ENCODE measurements at places on chromosomes 7 and 10. TPM values are rescaled to one million over a fixed set of nuclear protein-coding genes. Genes with fewer than 3 reads are reported as not detected.

GRCh38 chr10:121088524-121088923 is 237.4 kb downstream of the WDR11 start:
- no peak overlapping the region for H3K4me3 ChIP-seq
- no peaks in the 10 kb centered on the region for H3K27me3 ChIP-seq

DNA sequence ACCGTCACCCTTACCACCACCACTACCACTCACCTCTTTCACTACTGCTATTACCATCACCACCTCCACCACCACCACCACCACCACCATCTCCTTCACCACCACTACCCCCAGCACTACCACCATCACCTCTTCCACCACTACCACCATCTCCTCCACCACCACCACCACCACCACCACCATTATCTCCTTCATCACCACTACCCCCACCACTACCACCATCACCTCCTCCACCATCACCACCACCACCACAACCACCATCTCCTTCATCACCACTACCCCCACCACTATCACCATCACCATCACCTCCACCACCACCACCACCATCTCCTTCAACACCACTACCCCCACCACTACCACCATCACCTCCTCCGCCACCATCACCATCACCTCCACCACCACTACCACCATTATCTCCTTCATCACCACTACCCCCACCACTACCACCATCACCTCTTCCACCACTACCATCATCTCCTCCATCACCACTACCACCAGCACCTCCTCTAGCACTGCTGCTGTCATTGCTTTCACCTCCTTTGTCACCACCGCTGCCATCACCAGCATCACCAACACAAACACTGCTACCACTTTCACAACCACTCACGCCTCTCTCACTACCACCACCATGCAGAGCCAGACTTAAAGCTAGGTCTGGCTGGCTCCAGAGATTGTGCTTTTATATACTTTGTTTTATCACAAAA is 109.3 kb downstream of the ICA1 start:
- no peak overlapping the region for H3K4me3 ChIP-seq
- H3K36me3 ChIP-seq: no peaks in the 10 kb centered on the region
- no peaks in the 10 kb centered on the region for H3K27me3 ChIP-seq
- H3K27ac ChIP-seq: no peak overlapping the region

Gene TEX36
- total RNA-seq: not detected

GRCh38 chr7:141754939-141755338 is 9.0 kb upstream of the TAS2R3 start:
- no peaks in the 10 kb centered on the region for H3K4me1 ChIP-seq
- H3K36me3 ChIP-seq: peaks cover 21% of the 10 kb centered on the region
- no peak for DNase-seq
- H3K27ac ChIP-seq: no peak overlapping the region
- no peaks in the 10 kb centered on the region for H3K27me3 ChIP-seq
- H3K4me3 ChIP-seq: no peak overlapping the region

Gene NAT16
- total RNA-seq: not detected

Gene MACC1
- 25.0 TPM for total RNA-seq

DNA sequence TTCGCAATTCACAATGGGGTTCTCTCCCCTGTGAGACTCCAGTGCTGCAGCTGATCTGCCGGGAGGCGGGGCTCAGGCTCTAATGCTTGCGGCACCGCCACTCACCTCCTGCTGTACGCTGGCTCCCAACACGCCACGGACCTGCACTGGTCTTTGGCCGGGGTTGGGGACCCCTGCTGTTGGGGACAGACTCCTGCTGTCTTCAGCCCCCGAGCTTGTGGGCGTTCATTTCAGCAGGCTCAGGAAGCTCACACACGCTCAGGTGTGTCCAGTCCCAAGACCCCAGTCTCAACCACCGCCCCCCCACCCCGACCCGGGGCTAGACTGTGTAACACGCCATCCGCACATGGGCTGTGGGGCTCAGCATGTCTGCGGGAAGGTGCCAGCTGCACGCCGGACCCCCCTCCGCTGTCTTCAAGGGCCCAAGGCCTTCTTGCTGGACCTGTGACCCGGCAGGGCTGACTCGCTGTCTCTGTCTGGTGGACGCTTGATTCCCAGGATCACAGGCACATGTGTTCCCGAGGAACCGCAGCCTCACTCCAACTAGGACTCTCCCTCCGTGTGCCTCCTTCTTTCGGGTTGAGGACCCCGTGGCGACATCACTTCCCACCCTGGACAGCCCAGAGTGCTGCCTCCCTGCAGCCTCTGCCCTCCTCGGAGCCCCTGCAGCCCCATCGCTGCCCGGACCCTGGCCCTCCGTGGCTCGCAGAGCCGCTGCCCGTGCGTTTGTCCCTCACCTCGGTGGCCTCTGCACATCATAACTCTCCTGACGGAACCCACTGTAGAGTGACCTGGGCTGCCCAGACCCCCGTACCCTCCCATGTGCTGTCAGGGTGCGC is 106.4 kb downstream of the DNAJB6 start:
- H3K4me3 ChIP-seq: no peak overlapping the region
- H3K27me3 ChIP-seq: no peaks in the 10 kb centered on the region
- no peak overlapping the region for H3K27ac ChIP-seq
- no peaks in the 10 kb centered on the region for H3K36me3 ChIP-seq

Gene HK1
- 120 TPM for total RNA-seq

Gene DRGX
- total RNA-seq: not detected

- H3K4me1 ChIP-seq: no peaks in the 10 kb centered on the region
- no peak overlapping the region for H3K4me3 ChIP-seq
- no peak overlapping the region for H3K27ac ChIP-seq
- no peaks in the 10 kb centered on the region for H3K36me3 ChIP-seq
Observed at GRCh38 chr10:19178675-19179074, 130.1 kb downstream of the MALRD1 start.

- no peak overlapping the region for H3K27ac ChIP-seq
- no peak overlapping the region for H3K4me3 ChIP-seq
- no peak for DNase-seq
- no peaks in the 10 kb centered on the region for H3K4me1 ChIP-seq
Observed at GRCh38 chr10:90141791-90142190, 440.4 kb downstream of the KIF20B start.

DNA sequence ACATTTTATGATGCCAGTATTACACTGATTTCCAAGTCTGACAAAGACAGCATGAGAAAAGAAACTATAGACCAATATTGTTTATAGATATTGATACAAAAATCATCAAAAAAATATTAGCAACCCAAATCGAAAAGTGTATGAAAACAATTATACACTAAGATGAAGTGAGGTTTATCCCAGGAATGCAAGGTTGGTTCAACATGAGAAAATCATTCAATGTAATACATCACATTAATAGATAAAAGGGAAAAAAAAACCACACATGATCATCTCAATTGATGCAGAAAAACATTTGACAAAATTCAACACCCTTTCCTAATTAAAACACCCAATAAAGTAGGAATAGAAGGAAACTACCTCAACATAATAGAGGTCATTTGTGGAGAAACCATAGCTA is 153.9 kb downstream of the DNAJC1 start:
- no peak overlapping the region for H3K27ac ChIP-seq
- no peak overlapping the region for H3K4me3 ChIP-seq
- DNase-seq: no peak
- H3K4me1 ChIP-seq: no peaks in the 10 kb centered on the region
- no peaks in the 10 kb centered on the region for H3K27me3 ChIP-seq

Gene SLC18A3
- total RNA-seq: not detected

Gene ANKRD30A
- not detected for total RNA-seq

Gene GPER1
- total RNA-seq: 5.9 TPM

- H3K4me1 ChIP-seq: no peaks in the 10 kb centered on the region
- no peaks in the 10 kb centered on the region for H3K36me3 ChIP-seq
- no peak for DNase-seq
- no peaks in the 10 kb centered on the region for H3K27me3 ChIP-seq
- no peak overlapping the region for H3K27ac ChIP-seq
- no peak overlapping the region for H3K4me3 ChIP-seq
Observed at GRCh38 chr7:119196183-119196582, 971.7 kb downstream of the ANKRD7 start.

DNA sequence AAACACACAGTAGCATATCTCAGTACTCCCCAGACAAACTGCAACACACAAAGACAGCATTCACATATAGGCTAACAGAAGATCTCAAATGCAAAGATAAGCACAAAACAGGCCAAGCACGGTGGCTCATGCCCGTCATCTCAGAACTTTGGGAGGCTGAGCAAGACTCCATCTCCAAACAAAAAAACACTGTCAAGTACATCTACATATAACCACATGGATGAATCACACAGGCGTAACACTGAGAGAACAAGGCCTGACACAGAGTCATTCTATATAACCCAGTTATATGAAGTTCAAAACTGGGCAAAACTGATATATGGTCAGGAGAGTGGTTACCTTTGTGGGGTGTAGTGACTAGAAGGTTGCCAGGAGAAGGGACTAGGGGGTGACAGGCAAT is 506.4 kb downstream of the KCNMA1 start:
- H3K4me3 ChIP-seq: no peak overlapping the region
- no peaks in the 10 kb centered on the region for H3K36me3 ChIP-seq
- H3K4me1 ChIP-seq: no peaks in the 10 kb centered on the region
- no peak for DNase-seq

DNA sequence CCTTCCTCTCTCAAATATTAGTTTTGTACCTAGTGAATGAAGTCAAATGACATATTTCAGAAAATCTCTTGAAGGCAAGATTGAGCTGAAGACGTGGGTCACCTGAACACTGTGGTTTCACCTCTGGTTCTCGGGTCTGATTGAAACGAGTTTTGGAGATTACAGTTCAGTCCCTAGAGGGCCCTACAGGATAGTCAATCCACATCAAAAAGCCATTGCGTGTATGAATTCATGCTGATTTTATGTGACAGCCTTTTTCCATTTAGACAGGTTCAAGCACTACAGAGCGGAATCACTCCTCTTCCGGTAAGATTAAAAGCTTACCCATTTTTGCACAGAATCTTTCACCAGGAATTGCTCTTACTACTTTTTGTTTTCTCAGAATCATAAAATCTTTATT is 62.2 kb downstream of the VIM start:
- no peak overlapping the region for H3K4me3 ChIP-seq
- H3K4me1 ChIP-seq: no peaks in the 10 kb centered on the region
- H3K27ac ChIP-seq: no peak overlapping the region

DNA sequence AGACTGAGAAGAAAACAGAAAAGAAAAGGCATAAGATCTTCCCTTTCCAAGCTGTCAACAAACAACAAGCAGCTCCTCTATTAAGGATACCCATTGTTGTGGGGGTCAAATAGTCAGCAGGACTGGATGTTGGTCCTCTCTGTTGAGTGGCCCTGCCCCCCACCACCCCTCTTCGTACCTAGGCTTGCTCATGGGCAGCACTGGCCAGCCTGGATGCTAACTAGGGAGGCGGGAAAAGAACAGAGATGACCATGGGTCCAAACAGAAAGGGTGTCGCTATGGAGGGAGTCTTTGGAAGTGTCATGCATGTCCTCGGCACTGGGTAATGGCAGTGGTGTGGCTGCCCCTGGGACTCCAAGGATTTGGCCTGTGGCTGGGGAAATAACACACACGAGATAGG is 45.6 kb downstream of the SPDYE5 start:
- no peaks in the 10 kb centered on the region for H3K27me3 ChIP-seq
- no peak for DNase-seq
- H3K36me3 ChIP-seq: peaks cover 16% of the 10 kb centered on the region
- H3K4me3 ChIP-seq: no peak overlapping the region
- H3K4me1 ChIP-seq: peaks cover 10% of the 10 kb centered on the region

DNA sequence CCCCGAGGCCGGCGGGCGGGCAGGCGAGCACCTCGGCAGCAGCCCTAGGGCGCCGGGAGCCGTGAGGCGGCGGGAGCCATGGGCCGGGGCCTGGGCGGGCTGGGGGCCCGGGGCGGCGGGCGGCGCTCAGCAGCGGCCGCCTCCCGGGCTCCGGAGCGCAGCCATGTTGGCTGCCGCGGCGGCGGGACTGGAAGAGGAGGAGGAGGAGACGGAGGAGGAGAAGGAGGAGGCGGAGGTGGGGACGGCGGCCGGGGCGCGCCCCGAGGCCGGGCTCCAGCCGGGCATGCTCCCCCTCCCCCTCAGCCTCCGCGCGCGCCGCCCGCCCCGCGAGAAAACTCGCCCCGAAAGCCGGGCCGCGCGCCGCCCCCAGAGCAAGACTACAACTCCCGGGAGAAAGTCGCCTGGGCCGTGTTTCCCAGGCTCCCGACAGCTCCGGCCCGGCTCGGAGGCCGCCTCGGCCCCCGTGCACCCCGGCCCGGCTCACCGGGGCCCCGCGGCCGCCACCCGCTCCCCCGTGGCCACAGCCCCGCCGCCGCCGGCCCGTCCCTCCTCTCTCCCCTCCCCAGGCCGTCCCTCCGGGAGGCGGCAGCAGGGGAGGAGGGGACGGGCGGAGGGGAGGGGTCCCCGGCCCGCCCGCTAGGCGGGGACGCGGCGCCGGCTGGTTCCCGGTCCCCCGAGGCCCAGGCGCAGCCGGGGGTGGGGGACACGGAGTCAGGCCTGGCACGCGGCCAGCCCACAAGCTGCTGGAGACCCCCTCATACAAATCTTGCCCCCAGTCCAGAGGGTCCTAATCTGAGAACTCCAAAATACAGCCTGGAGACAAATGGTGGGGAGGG is at the start of gene DLG5:
Gene DLG5, minus strand, starts transcription at position 190 of the 836 bp plus-strand sequence. CDS start 235 bp downstream, outside the sequence.
- peaks cover 9% of the 10 kb centered on the region for H3K4me1 ChIP-seq
- peak within 1 kb of the TSS; percentile 87 for H3K4me3 ChIP-seq

- no peak overlapping the region for H3K4me3 ChIP-seq
- no peaks in the 10 kb centered on the region for H3K27me3 ChIP-seq
- DNase-seq: no peak
- no peaks in the 10 kb centered on the region for H3K4me1 ChIP-seq
Observed at GRCh38 chr10:30028738-30029030, 30.7 kb downstream of the JCAD start.

- no peak for DNase-seq
- no peaks in the 10 kb centered on the region for H3K27me3 ChIP-seq
- H3K4me3 ChIP-seq: no peak overlapping the region
- no peak overlapping the region for H3K27ac ChIP-seq
- H3K36me3 ChIP-seq: no peaks in the 10 kb centered on the region
Observed at GRCh38 chr10:47009215-47009838, 98.1 kb downstream of the PTPN20 start.

DNA sequence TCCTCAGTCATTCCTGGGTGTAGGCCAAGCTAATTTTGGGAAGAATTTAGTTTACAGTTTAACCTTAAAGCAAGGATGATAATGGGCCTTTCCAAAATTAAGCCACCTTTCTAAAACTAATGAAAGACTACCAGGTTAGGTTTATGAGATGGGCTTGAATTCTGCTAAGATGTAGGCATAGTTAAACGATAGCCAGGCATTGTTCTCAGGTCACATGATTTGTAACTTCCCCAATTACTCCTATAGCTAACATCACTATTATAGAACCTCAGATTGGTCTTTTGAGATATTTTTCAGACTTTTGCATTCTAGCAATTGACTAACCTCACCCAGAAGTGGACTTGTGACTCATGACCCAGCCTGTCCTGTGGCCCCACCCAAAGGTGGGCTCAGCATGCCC is 7.0 kb upstream of the NUB1 start:
- no peaks in the 10 kb centered on the region for H3K4me1 ChIP-seq
- no peak overlapping the region for H3K4me3 ChIP-seq
- no peaks in the 10 kb centered on the region for H3K27me3 ChIP-seq
- H3K36me3 ChIP-seq: no peaks in the 10 kb centered on the region
- H3K27ac ChIP-seq: no peak overlapping the region
- DNase-seq: no peak

GRCh38 chr7:95700917-95701316 is 71.4 kb upstream of the DYNC1I1 start:
- H3K36me3 ChIP-seq: no peaks in the 10 kb centered on the region
- no peak for DNase-seq
- no peak overlapping the region for H3K27ac ChIP-seq
- H3K4me1 ChIP-seq: no peaks in the 10 kb centered on the region

Gene UNC5B
- total RNA-seq: 23.8 TPM

- DNase-seq: peak; percentile 42
- H3K27me3 ChIP-seq: no peaks in the 10 kb centered on the region
- H3K27ac ChIP-seq: no peak overlapping the region
- H3K36me3 ChIP-seq: no peaks in the 10 kb centered on the region
- peaks cover 7% of the 10 kb centered on the region for H3K4me1 ChIP-seq
Observed at GRCh38 chr10:63384675-63385074, 81.1 kb downstream of the JMJD1C start.

All from lung (tissue), 17 donors.